ENCODE measurements at places on chromosomes 4 and X.

GRCh38 chr4:102036619-102037376 lies 246.3 kb downstream of the BANK1 start:
- no peak for DNase-seq

DNA sequence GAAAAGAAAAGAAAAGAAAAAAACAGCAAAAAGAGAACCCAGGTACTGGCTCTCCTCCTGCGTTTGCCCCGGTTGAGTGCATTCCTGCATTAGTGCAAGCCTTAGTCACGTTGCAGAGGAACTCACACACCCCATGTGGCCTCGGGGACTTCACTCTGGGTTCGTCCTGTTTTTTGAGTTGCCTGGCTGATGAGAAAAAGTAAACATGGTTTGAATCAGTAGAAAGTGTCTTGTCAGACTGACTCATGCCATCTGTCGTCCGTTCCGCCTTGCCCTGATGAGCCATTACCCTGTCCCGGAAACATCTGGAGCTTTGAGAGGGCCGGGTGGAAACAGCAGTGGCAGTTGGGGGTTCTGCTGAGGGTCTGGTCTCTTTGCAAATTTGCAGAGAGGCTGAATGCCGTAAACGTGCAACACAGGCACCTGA lies 16.3 kb downstream of the CD99 start:
- DNase-seq = peak; percentile 50

DNA sequence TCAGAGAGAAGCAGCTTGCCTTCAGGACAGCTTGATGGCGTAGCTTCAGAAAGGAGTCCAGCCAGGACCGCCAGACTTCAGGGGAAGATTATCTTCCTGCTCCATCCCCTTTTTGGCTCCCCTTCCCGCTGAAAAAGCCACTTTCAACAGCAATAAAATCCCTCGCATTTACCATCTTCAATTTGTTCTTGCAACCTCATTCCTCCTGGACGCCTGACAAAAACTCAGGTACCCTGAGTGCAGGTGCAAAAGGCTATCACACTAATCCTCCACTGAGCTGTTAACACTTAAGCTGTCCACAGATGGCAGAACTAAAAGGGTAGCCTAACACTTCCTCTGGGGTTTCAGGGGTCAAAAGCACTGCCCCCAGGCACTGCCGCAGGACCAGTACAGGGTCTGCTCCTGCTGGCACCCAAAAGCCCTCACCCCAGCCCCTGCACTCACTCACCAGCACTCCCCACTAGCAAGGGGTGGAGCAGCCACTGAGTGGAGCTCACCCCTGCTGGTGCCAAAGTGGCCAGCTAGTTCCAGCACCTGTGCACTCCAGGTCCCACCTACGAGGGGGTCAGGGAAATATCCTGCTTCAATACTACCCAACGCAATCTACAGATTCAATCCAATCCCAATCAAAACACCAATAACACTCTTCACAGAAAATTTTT lies 145.8 kb downstream of the ADGRA3 start:
- no peak for DNase-seq

DNA sequence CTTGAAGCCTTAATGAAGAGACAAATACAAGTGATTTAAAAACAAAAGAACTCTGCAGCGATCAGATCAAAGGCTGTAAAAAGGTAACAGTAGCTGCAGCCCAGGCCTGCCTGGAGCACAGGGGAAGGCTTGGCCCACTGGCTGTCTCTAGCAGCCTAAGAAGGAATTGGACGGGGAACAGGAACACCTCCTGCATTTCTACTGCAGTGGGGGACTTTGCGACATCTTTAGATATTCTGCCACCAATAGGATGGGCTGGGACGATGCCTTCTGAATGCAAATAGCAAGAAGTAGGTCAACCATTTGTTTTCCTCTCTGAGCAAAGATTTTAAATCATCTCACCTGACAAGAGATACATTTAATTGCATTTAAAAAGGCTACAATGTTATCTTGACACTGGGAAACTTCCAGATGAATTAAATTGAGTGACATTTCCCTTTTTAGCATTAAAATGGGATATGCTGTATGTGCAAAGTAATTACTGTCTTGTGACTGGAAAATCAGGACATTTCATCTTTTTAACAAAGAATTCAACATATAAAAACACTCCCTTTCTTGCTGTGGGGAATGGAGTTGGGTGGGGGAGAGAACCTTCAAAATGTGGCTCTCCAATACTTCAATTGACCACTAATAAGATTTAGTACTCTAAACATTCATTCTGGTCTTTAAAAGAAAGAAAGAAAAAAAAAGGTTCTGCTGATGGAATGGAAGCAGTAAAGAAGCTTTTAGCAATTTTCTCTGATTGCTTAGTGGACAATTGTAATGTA lies 70.0 kb downstream of the NYX start:
- no peak for DNase-seq

- no peak for DNase-seq
These were observed 1.3 kb downstream of the TACC3 start for GRCh38 chr4:1722551-1723118.

DNA sequence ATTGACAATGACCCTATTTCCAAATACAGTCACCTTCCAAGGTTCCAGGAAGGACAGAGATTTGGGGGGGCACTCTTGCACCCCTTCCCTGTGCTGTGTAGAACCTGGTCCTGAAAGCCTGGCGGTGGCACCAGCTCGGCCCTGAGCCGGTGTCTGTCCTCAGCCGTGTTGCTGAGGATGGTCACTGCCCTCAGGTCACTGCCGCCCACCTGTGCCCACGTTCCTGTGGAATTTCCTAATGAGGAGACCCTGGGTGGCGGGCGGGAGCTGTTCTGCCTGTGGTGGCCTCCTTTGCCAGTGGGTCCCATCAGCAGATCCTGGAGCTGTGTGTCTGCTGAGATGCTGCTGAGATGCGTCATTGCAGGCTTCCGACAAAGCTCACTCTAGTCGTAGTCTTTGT lies 32.9 kb downstream of the NELFA start:
- DNase-seq = no peak

- DNase-seq = no peak
These were observed 434.8 kb upstream of the CT83 start for GRCh38 chrX:116897526-116897925.

DNA sequence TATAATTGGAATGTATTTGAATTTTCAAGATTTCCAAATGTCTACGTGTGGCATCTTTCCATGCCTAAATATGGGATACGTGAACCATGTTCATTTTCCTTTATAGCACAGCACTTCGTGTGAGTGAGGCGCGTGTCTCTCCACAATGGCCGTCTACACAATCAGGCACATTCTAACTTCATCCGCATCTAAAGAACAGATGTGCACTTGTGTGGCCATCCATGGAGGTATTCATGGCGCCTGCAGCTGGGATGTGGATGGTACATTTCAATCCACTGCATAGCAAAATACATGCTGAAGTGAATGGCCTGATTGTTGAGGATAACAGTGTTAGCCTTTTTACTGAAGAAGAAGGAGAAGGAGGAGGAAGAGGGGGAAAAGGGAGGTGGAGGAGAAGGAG lies 34.5 kb upstream of the TRIM2 start:
- no peak for DNase-seq

DNA sequence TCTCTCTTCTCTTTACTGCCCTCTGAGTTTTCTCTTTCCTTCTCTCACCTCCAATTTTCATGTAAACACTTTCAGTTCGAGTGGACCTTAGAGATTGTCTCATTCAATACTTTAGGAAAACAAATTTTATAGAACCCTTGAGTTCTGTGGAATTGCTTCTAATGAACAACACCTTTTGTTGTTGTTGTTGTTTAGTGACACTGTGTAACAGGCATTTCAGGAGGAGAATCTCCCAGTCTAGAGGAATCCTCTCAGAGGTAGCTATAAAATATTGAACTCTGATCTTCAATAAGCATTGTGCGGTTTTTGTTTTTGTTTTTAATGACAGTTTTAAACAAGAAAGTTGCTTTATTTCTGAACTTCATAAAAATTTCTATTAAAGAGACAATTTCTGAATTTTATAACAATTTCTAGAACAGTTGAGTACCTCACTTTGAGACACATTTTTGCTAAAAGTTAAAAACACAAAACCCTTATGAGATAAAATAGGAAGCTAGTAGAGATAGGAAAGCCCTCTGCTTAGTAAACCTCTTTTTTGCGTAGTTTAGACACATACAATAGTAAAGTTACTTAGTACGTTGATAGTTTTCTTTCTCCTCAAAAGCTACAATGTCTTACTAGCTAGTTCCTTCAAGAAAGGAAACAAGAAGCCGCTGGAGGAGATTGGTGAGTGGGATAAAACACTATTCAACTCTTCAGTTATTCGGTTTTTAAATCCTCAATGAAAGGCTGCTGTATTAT lies 38.8 kb downstream of the CLCN3 start:
- no peak for DNase-seq

- no peak for DNase-seq
These were observed 45.3 kb upstream of the CDKN2AIP start for GRCh38 chr4:183399126-183399522.

GRCh38 chr4:39933671-39934590 lies 43.8 kb downstream of the PDS5A start:
- no peak for DNase-seq

DNA sequence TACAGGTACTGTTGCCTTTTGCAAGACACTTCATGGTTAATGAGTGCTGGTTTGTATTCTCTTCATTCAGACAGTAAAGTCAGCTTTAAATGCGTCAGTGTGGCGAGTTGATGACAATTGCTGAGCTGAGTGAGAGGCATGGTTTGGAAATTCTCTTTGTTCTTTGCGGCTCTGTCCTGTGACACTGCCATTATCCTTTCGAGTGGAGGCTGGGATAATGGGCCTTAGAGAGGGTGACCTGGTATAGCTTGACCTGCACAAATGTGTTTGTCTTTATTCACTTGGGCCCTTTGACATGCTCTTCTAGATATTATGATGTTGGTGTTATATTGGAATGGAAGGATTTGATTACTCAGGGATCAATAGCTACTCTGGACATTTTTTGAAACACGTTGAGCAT lies 208.5 kb upstream of the FAT1 start:
- DNase-seq = no peak

DNA sequence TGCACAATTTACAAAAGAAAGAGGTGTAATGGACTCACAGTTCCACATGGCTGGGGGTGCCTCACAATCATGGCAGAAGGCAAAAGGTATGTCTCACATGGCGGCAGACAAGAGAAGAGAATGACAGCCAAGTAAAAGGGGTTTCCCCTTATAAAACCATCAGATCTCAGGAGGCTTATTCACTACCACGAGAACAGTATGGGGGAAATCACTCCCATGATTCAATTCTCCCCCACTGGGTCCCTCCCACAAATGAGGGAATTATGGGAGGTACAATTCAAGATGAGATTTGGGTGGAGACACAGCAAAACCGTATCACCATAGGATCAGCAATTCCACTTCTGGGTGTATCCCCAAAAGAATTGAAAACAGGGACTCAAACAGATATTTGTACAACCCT lies 97.5 kb upstream of the STX18 start:
- no peak for DNase-seq

GRCh38 chr4:30208731-30209435 lies 511.3 kb upstream of the PCDH7 start:
- no peak for DNase-seq

- no peak for DNase-seq
These were observed 49.7 kb upstream of the KLHL8 start for GRCh38 chr4:87270144-87270543.

DNA sequence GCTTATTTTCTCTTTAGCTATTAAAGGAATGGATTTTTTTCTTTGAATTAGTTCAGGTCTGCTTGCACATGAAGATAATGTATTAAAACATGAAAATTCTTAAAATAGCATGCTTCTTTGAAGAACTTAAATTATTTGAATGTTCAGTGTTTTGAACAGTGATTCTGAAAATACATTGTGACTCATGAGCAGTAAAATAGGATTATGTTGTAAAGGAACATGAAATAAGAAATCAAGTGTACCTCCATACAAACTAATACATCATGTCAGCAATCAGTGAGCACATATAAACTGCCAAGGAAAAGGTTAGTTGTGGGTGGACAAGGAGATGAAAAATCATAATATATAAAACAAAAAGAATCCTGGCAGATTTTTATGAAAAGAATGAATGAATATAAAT lies 66.1 kb downstream of the SNX25 start:
- no peak for DNase-seq

DNA sequence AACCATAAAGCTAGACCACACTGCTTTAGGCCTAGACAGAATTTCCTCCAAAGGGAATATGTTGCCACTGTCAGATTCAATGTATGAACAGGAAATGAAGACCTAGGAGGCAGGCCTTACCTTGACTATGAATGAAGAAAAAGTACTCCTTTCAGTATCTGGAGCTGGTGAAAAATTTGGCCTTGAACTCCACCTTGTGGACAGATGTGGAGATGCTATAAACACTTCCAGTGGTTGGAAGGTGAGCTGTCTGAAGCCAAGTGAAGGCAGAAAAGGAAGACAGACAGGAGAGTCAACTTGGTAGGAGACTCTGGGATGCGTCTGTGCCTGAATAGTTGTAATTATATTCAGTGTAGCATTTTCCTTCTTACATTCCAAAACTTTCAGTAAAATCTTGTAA lies 17.2 kb downstream of the SPIN3 start:
- peak; percentile 10 for DNase-seq

- no peak for DNase-seq
These were observed 193.1 kb upstream of the GPC4 start for GRCh38 chrX:133608406-133608805.

DNA sequence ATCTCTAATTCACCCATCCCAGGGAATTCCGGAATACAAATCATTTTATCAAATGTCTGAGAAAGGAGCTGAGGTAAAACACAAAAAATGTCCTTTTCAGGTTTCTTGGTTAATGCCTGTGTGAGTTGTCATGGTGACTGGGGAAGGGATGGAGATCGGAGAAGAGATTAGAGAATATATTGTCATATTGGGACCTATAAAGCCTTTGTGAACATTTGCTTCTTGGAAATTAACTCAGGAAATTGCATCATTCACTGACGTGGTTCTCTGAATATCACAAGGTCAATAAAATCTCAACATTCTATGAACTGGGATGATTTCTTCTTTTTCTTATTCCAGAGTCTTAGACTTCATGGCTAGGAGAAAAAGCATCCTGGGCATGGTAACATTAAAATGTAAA lies 174.8 kb upstream of the GLRA2 start:
- DNase-seq = no peak

DNA sequence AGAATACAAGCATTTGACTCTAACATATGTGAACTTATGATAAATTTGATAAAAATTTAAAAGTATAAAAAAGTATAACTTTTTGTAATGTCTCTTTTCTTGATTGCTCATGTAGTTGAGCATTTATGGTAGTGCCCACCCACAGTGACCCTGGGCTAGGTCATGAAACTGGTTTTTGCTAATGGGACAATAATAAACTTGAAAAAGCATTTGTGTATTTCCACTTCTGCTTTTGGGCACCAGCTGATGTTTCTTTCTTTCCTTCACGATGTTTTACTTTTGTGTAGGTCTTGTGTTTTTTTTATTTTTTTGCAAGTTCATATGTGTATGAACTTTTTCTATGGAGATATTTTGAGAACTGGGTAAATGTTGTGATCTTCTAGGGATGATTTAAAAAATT lies 313.1 kb downstream of the CBLL2 start:
- no peak for DNase-seq

DNA sequence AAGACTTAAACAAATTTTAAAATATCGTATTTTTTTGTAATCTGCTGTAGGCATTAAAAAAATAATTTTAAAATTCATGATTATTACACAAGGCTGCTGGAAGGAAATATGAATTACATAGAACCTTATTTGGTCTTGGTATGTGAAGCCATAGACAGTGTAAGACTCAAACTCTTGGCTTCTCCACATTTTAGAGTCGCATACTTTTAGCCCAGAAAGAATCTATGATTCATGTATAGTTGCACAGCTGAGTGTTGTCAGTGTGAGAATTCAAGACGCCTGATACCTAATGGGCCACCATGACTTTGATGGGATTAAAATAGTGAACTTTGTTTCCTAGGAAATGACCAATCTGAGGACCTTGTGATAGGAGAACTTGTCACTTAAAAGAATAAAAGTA lies 1.4 kb downstream of the INTU start:
- no peak for DNase-seq

Measured in GM19239 (cell line).